Skeletal muscle cell (primary cell): ENCODE measurements at places on chromosomes 3 and 15.

DNA sequence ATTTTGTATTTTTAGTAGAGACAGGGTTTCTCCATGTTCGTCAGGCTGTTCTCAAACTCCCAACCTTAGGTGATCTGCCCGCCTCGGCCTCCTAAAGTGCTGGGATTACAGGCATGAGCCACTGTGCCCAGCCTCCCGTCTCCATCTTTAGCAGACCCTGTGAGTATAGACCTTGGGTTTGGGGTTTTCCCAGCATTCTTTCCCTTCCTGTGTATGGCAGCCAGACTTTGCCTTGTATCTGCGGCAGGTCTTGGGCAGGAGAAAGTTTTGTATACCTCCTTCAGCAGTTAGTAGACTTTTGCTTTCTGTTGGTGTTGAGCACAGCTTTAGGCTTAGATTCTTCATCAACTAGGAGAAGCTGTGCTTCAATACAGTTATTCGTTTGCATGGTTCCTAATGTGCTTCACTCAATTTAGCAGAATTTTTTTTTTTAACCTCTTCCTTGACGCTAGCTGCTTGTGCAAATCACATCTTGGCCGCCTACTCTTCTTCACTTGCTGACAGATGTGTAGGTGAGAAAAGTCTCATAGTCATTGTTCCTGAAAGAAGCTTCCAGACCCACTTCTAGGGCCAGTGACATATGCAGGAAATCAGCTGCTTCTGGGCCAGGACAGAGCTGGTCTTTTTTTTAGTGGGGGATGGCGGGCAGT lies 38.4 kb downstream of the MAP2K1 start:
- DNase-seq, result no peak

- no peak for DNase-seq
These were observed 150.8 kb downstream of the ATP10A start for GRCh38 chr15:25712192-25712960.

DNA sequence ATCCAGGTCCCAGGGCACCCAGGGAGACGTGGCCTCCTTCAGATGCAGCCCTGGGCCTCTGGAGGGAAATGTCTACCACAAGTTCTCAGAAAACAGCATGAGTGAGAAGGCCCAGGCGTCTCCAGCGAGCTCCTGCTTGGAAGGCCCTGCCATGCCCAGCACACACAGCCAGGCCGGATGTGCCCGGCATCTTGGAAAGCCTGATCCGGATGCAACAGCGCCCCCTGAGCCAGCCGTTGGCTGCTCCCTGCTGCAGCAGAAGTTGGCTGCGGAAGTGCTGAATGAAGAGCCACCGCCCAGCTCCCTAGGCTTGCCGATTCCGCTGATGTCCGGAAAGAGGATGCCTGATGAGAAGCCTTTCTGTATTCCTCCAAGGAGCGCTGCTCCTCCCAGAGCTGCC lies 856 bp downstream of the NPAP1 start:
- DNase-seq, result no peak

- no peak for DNase-seq
These were observed 1334.4 kb upstream of the ALCAM start for GRCh38 chr3:104032283-104032682.

DNA sequence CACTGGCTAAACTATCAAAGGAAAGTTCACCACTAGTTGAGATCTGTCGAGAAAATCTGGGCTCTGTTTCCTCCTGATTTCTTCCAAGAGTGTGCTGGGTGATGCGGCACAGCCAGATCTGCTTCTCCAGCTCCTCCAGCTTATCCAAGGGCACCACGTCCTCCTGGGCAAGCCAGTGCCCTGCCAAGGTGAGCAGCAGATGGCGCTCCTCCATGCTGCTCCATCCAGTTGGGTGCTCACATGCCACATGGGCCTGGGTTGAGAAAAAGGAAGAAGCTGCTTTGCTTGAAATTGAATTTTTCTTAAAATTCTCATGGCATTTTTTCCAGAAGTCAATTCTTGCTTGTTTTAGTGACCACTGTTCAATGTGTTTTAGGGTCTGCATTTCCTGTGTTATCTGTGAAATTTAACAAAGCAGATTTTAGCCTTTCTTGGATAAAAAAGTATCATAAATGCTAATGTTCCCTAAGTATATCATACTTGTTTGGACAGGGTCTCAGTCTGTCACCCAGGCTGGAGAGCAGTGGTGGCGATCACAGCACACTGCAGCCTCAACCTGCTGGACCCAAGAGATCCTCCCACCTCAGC lies 47.3 kb downstream of the EIF3J start:
- no peak for DNase-seq

- DNase-seq, result no peak
These were observed 3.3 kb downstream of the C15orf39 start for GRCh38 chr15:75205064-75205395.

DNA sequence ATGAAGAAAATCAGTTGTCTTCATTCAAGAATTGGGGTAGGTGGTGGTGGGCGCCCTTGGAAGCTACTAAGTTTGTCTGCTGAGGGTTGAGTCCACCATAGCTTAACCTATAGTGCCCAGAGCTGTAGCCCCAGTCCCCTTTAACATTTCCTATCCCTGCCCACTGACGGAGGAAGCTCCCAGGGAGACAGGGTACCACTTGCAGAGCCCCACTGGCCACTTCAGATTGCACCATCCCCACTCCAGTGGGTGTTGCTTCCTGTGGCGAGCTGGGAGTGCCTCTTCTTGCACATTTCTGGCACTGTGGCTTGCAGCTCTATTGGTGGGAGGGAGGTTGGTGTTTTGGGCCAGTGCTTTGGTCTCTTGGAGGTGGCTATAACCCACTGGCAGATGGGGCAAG lies 2.7 kb downstream of the PXYLP1 start:
- DNase-seq, result no peak

DNA sequence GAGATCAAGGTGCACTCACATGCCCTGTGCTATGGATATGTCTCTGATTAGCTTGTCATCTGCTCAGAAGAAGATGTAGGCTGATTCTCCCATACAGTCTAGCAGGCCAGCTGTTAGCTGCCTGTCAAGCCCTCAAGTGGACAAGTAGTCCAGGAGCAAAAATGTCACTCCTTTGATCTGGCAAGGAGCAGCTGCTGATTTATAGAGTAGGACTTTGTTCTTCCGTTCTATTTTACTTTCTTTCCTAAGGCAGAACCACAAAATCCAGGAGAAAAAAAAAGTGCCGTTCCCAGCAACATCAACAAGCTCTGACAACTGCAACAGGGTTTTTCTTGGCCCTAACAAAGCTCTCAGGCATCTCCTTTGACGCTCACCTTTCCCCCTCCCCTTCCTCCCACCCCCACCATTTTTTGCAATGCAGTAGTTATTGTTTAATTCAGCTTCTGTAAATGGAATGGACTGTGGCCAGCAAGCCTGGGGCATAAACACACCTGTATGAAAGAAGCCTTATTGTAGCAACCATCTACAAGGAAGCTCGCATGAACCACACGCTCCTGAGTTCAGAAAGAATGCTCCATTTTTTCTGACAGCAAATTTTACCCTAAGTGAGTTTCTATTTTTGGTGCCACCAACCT lies 196.3 kb downstream of the MEIS2 start:
- no peak for DNase-seq

GRCh38 chr3:159974-160373 lies 36.6 kb upstream of the CHL1 start:
- no peak for DNase-seq

- DNase-seq, result peak; percentile 68
These were observed 4.6 kb upstream of the TM4SF1 start for GRCh38 chr3:149382101-149382467.

- no peak for DNase-seq
These were observed 170.3 kb downstream of the CHDH start for GRCh38 chr3:53675942-53676341.

GRCh38 chr3:157297328-157297915 lies 137.5 kb upstream of the CCNL1 start:
- no peak for DNase-seq
